Stimulated activated CD8-positive, alpha-beta memory T cell treated with anti-CD3 and anti-CD28 coated beads, Interleukin-7, amount 100 ng/mL, for 24 hours (primary cell): ENCODE measurements at places on chromosomes 4 and X.

DNA sequence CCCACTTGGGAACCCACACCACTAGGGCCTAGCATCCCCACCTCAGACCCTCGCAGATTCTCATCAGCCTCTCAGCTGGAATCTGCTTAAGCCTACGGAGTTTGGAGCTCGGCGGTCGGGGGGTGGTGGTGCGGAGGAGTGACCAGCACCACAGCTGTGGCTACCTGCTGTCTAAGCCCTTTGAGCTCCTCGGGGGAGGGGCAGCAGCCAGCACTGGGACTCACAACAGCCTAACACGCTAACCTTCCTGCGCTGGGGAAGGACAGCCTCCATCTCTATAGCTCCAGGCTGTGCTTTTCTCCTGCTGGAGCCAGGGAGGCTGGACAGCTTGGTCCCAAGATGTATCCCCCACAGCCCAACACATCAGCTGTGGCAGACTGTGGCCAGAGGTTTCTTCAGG is 281.5 kb downstream of the USP46 start:
- no peak for DNase-seq

DNA sequence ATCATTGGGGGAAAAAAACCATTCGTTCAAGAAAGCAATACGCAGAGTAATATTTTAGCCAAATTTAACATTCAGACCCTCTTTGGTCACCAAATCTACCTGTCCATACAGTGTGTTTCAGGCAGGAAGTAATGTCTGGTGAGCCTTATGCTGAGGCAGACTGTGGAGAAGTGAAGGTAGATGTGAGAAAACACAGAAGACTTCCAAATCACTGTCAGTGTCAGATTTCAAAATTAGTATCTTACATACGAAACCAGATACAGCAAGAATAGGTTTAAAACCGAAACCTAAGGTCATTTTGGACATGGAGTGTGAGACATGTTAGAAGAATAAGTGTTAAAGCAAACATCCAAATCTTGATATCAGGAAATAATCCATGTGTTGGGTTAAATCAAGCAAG is 664.5 kb upstream of the HTR2C start:
- DNase-seq: no peak

GRCh38 chrX:49193542-49193964 is 6.4 kb downstream of the SYP start:
- no peak for DNase-seq

- no peak for DNase-seq
Observed at GRCh38 chr4:3630598-3631543, 98.6 kb upstream of the LRPAP1 start.

GRCh38 chr4:132901224-132901623 is 247.9 kb upstream of the PCDH10 start:
- no peak for DNase-seq

- no peak for DNase-seq
Observed at GRCh38 chr4:3009422-3009821, 46.1 kb downstream of the GRK4 start.

DNA sequence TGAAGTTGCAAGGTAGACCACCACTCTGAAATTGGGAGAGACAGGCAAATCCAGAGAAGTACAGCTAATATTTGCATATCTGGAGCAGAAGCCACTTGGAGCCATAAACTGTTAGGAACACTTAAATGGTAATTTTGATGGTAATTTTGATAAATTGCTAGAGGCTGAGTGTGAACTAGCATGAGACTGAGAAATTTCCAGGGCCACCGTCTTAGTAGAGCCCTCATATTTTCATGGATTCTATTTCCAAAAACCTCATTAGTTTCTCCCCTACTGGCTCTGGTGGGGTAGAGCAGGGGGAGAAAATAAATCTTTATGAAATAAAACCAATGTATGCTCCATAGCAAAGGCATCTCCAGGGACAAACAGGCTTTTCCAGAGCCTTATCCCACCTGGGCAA is 429.4 kb upstream of the DIPK2B start:
- DNase-seq: no peak

GRCh38 chrX:139196890-139197289 is 333.6 kb upstream of the F9 start:
- DNase-seq: no peak

GRCh38 chrX:111649638-111650037 is 31.3 kb upstream of the ALG13 start:
- no peak for DNase-seq

GRCh38 chr4:156934259-156934635 is 37.4 kb downstream of the PDGFC start:
- no peak for DNase-seq

DNA sequence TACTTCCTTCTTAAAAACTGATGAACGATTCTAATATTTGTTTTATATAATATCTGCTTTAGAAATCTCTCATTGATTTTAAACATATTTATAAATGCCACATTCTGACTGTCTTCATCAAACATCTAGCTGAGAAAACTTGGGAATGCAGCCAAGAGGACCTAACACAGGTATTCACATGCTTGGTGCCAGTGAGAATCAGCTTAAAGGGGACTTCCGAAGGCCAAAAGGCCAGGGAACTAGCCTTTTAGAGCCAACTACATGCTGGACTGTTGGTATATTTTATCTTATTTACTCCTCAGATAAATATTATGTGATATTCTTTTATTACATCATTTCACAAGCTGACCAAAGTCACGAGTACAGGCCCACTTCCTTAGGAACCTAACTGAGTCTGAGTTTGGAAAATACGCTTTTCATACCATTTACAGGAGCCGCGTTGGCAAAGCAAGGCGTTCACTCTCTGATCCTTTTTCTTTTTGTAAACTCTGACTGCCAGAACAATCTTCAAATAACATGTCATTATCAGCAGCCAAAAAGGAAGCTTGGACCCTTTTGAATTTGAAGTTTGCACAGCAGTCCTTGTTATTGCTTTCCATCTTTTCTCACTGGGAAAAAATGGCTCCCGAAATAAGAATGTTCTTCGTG is 41.1 kb upstream of the PDLIM3 start:
- no peak for DNase-seq

DNA sequence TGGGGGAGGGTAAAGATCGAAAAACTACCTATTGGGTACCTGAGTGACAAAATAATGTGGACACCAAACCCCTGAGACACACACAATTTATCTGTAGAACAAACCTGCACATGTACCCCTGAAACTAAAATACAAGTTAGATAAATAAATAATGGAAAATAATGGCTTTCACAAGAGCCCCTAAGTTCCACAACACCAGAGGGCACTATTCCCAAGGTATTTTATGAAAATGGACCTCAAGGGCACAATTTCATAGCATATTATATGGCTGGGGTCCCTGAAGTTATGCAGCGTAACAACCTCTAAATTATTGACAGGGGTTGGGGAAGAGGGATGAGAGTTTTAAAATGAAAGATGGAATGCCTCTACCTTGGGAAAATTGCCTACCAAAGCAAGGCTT is 81.3 kb upstream of the TMEM33 start:
- no peak for DNase-seq

DNA sequence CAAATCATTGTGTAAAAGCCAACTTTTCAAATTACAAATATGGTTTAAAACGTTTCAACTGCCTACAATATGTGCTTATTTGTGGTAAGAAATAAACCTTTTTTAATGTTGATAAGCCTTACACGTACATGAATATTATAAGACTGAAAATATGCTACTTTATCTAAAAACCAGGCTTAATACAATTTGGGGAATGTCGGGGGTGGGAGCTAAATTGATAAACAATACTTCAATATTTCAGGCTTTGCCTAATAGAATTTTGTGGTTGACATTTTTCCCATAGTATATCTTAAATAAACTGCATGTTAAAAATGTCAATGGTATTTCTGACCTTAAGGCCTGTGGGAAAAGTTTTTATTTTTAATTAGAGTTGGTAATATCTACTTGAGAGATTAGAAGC is 69.8 kb upstream of the SLIT2 start:
- DNase-seq: no peak

DNA sequence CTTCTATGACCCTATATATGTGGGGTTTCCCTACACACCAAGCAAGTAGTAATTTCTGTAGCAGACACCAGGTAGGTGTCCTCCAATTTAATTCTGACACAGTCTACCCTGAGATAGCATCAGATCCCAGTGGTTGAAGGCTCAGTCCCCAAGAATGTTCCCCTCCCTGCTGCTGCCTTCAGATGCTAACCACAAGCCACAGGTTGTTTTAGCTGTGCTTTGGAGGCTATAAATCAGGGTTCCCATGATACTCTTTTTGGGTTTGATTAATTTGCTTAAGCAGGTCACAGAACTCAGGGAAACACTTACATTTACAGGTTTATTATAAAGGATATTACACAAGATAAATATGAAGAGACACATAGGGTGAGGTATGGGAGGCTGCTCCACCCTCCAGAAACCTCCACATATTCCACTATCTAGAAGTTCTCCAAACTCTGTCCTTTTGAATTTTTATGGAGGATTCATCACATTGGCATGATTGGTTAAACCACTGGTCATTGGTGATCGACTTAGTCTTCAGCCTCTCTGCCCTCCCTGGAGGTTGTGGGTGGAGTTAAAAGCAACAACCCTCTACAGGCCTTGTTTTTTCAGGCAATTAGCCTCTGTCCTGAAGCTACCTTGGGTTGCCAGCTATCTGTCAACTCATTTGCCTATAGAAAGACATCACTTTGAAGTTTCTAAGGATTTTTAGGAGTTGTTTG is 50.8 kb downstream of the GRIA2 start:
- DNase-seq: no peak

- DNase-seq: no peak
Observed at GRCh38 chrX:373641-374471, 12.9 kb downstream of the PPP2R3B start.

- no peak for DNase-seq
Observed at GRCh38 chr4:94621491-94622080, 136.2 kb upstream of the BMPR1B start.

DNA sequence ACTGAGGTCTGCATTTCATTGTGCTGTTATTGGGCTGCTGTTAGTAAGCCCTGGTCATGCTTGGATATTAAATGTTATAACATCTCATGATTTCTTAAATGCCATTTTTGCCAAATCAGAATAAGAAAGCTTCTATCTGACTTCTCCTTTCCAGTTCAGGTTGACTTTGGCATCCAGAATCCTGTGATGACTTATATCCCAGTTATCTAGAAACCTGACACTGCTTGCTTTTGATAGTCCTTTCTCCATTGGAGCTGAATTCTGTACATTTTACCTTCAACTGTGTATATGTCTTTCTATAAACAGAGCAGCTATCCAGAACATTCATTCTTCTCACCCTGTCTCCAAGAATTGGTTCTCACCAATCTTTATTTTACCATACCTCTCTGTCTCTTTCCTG is 257.7 kb upstream of the GNPDA2 start:
- DNase-seq: no peak

DNA sequence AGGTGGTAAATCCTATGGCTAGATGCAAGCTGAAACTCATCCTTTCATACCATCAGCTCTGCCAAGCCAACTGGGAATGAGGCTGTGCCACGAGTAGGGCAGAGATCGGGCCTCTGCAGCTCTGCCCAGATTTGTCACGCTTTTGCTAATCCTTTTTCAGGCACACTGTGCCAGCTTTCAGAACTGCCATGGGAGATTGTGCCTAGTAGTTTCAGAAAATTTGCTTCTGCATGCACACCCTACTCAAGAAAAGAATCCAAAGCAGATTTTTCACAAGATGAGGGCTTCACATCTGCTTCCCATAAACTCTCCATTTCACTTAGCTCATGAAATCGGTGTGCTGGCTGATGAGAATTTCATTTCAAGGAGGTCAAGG is 3.3 kb upstream of the ADH7 start:
- DNase-seq: no peak

DNA sequence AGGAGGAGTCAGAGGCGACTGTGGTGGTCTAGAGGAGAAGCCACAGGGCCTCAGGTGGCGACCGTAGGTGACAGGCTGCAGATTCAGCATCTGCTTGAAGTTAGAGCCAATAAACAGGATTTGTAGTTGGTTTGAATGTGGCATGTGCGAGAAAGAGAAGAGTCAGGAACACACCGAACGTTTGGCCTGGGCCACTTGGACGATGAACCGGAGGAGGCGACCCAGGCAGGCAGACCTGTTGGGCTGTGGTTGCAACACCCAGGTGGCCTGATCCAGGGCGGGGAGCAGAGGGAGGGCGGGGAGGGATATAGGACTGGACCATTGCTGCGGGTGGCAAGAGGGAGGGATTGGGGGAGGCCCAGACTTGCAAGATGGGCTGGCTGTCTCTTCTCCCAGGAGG is 10.0 kb upstream of the PSAPL1 start:
- DNase-seq: no peak
